ENCODE measurements at places on chromosomes 12 and 14.

DNA sequence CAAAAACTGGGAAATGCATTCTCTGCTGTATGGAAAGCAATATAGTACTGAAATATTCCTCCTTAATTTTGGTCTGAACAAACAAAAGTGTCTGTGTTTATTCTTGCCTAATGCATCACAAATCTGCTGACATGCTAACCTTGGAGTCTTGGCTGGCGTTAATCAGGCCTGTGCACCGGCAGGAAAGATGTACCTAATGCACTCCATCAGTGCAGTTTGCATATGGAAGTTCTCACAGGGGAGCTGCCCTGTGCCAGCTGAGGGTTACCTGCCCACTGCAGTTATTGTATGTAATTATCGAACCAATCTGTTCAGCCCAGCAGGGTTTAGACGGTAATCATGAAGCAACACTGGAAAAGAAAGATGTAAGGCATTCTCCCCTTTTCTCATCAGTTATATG lies 76.9 kb downstream of the VRK1 start:
- DNase-seq, result no peak

- no peak for DNase-seq
These were observed 120.0 kb upstream of the SLC38A2 start for GRCh38 chr12:46492471-46493085.

DNA sequence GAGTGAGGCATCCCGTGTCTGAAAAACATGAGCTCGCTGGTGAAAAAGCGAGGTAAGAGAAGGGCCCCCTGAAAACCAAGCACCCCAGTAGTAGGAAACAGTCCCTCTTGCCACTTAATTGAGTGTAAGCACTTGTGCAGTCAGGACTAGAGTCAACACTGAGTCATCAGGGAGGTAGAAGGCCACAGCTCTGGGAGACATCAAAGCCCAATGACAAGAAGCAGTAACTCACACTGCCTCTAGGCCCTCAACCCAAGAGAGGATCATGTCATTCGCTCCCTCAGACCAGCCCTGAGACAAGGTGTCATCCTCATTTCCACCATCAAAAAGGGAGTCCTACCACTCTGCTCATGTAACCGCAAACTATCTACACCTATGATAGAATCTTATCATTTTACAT lies 17.8 kb downstream of the POMT2 start:
- DNase-seq, result no peak

- DNase-seq, result no peak
These were observed 15.1 kb downstream of the TBX3 start for GRCh38 chr12:114668886-114669288.

DNA sequence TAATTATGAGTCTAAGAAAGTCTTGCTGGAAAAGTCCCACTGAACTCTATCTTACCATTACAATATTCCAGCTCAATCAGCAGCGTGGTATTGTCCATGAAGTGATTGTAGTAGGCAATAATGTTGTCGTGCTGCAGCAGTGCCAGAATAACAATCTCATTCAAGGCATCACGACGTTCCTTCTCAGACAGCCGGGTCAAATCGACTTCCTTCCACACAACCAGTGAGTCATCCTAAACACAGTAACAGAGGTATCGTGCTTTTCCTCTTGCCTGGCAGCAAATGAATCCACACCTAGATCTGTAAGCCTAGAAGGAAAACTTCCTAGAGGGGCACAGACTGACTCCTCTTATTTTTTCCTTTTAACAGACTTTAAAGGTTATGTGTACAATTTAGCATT lies 2.9 kb downstream of the NEK9 start:
- DNase-seq, result no peak

DNA sequence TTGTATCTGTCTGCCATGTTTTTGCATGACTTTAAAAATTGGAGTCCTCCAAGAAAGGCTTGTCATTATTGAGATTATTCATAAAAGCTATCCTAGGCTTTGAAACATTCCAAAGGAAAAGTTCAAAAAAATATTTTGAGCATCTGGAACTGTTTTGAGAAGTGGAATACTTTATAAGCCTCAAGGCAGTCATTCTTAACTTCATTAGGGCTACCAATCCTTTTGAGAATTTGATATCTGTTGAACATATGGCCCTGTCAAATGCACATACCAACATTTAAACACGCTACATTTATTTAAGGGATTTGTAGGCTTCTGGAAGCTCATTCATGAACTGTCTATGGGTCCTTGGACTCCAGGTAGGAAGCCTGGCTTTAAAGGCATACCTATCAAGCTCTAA lies 77.0 kb downstream of the TMEM117 start:
- no peak for DNase-seq

DNA sequence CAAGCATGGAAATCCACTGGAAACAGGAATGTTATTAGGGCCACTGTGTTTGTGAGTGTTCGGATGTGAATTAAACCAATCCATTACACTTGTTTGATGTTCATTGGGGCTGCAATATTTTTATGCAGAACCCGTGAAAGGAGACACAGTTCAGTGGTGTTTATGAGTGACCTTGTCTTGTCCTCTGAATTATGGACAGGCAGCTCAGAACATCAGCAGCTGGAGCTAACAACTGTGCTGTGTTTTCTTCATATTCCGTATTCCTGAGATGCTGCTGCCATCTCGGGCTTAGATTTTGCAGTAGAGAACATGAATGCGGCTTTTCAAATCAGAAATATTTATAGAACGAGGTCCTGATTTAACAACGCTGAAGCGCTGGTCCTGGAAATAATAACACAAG lies 20.3 kb upstream of the CACNA1C start:
- DNase-seq, result no peak

DNA sequence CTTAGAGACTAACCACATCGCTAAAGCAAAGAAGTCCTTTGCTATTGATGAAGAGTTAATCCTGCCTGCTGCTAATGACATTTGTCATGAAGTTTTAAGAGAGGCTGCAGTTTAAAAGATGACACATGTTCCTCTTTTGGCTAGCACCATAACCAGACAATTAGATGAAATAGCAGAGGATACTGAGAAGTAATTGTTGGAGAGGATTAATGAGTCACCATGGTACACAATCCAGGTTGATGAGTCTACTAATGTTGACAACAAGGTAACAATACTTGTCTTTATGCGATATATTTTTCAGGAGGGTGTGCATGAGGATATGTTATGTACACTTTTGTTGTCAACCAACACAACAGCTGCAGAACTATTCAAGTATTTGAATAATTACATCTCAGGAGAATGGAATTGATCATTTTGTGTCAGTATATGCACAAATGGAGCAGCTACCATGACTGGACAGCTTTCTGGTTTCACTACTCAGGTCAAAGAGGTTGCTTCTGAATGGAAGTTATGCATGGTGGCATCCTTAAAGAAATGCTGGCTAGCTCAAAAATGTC lies 56.7 kb downstream of the LRRIQ1 start:
- DNase-seq, result no peak

GRCh38 chr14:23866269-23866668 lies 87.3 kb upstream of the DHRS4 start:
- DNase-seq, result no peak

GRCh38 chr12:5178571-5178970 lies 134.9 kb downstream of the KCNA5 start:
- no peak for DNase-seq

DNA sequence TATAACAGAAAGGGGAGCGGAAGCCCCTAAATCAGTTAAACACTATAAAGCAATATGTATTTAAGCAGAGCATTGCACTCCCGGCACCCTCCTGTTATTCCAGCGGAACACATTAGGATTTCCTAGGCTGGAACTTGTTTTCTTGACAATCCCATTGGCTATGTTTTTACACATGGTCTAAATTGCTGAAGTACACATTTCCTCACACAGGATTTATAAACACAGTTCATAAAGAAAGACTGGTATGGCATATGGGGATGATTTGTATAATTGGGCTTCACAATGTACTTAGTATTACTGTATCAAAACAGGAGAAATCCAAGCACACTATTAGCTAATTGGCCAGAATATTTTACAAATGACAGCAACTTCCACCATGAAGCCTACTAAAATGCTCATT lies 23.3 kb downstream of the PAX9 start:
- DNase-seq, result no peak

GRCh38 chr12:19196959-19197630 lies 67.6 kb downstream of the PLEKHA5 start:
- DNase-seq, result no peak

GRCh38 chr12:52364901-52365489 lies 2.3 kb downstream of the KRT85 start:
- DNase-seq, result no peak

DNA sequence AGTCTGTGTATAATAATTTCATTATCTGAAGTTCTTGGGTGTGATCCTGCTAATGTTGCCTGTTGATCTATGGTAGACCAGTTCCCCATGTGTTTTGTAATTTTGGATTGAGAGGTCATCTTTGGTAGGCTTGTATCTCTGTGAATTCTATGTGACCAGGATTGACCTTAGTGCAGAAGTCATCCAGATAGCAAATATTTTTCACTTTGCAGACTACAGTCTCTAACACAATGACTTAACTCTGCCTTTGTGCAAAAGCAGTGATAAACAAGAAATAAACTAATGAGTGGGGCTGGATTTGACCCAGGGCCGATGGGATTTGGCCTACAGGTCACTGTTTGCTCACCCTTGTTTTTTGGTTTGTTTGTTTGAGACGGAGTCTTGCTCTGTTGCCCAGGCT lies 144.6 kb upstream of the MYL2 start:
- DNase-seq, result no peak

GRCh38 chr12:112577473-112578329 lies 159.0 kb downstream of the PTPN11 start:
- DNase-seq, result no peak

DNA sequence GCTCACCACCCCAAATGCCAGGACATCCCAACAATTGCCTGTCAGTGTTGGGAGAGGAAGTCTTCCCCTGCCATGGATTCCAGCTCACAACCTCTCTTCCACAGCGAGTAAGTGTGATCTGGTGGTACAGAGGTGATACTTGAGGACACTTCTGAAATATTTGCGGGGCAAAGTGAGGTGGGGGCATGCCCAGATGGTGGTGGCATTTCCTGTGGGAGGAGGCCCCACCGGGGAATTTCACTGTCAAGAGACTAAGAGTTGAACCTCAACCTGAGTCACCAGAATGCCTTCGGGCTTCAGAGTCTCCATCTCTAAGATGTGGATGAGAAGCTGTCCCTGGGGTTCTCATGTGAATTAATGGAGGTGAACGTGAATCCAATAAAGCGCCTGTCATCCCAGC lies 122.3 kb upstream of the RFLNA start:
- DNase-seq, result no peak

GRCh38 chr12:128830505-128830893 lies 6.7 kb upstream of the SLC15A4 start:
- DNase-seq, result no peak

DNA sequence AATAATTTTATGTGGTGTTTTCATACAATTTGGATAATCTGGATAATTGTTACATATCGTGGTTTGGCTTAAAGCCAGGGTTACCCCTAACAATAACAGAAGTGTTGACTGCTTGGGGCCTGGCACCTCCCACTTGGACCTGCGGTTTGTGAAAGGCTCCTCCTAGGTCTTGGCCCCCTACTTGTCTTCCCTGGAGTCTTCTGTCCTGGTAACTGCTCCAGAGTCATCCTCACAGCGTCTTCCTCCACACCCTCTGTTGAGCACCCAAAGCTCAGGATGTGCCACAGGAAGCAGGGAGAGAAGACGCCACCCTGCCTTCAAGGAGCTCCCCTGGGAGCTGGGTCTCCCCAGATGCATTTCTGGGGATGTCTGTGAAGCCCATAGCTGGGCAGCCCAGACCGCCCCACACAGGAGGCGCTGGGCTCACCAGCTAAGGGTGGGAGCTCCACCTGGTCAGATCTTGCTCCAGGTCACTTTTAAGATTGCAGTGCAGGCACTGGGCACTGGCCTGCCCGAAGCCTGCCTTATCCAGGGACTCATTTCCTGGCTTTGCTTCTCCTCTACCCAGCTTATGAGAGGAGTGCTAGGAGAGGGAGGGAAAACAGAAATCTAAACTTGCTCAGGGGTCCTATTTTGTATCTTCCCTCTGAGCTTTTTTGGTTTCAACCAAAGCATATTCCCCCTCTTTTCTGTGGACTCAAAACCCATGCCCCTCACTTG lies 98.2 kb downstream of the ZFP36L1 start:
- no peak for DNase-seq

- peak; percentile 67 for DNase-seq
These were observed 5.2 kb downstream of the KRT84 start for GRCh38 chr12:52380271-52380694.

DNA sequence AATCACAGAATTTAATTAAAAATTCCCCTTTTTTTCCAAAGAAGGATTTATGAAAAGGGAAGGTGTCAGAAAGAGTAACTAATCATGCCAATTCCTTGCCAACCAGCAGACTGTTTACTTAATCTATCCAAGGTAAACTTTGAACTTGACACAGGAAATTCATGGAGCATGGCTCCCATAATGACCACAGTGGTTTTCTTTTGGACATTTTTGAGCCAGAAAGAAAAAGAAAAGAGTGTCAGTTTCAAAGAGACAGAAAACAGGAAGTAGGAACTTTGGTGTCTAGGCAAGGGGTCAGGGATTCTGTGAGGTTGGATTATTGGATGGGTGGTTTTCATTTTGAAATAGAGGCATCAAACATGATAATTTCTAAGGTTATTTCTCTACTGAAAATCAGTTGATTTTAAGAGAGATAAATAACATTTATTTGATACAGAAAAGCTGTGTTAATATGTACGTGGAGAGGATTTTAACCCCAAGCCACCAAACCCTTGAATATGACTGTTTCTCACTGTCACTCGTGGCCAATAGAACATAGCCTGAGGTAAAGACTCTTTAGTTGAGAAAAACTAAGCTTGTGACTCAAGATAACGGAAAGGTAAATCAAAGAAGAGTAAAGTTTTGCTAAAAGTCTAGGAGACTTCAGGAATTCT lies 196.1 kb downstream of the TTC6 start:
- DNase-seq, result no peak

GRCh38 chr14:31449971-31450610 lies 7.2 kb downstream of the DTD2 start:
- no peak for DNase-seq

- no peak for DNase-seq
These were observed 45.7 kb upstream of the KRAS start for GRCh38 chr12:25296381-25296780.

GRCh38 chr14:69693145-69693544 lies 73.8 kb upstream of the SRSF5 start:
- peak; percentile 66 for DNase-seq

- DNase-seq, result peak; percentile 41
These were observed 40.6 kb downstream of the IL31 start for GRCh38 chr12:122133192-122133950.

DNA sequence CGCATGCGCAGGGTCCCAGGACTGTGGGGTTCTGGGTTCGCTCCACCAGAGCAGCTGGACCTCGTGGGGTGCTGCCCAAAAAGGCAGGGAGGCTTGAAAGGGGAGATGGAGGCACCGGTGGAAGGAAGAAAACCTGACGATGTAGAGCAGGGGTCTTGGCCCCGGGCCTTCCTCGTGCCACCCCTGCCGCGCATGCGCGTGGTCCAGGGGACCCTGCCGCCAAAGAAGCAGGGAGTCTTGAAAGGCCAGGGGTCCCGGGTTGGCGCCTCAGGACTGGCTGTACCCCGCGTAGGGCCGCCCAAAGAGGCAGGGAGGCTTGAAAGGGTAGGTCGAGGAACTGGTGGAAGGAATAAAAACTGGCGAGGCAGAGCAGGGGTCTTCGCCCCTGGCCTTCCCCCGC lies 321.0 kb downstream of the ALG10 start:
- DNase-seq, result no peak

- DNase-seq, result no peak
These were observed 387.5 kb downstream of the BCAT1 start for GRCh38 chr12:24561411-24561871.

- DNase-seq, result no peak
These were observed 285.3 kb downstream of the DPF3 start for GRCh38 chr14:72608391-72609204.
